GM12864 (cell line): ENCODE measurements at places on chromosomes 5 and 9.

- no peak for DNase-seq
Observed at GRCh38 chr5:112226215-112226614, 192.9 kb downstream of the EPB41L4A start.

DNA sequence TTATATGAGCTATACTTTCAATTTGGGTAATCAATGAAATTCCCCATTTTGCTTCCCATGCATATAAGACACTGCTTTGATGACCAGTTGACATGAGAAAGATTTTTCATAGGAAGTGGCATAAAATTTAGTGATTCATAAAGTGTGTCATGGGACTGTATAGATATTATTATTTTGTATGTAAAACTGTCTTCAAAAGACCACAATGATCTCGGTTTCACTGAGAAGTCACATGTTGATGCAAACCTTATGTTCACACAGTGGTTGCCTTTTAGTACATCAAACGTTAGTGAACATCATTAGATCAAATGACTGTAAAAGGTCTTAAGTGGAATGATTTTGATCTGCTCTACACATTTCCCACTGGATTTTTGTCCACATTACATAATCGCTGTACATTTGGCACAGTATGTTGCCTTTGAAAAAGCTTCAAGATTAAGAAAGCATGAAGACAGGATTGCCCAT, 349.2 kb upstream of the MEF2C start:
- DNase-seq = peak; percentile 89

DNA sequence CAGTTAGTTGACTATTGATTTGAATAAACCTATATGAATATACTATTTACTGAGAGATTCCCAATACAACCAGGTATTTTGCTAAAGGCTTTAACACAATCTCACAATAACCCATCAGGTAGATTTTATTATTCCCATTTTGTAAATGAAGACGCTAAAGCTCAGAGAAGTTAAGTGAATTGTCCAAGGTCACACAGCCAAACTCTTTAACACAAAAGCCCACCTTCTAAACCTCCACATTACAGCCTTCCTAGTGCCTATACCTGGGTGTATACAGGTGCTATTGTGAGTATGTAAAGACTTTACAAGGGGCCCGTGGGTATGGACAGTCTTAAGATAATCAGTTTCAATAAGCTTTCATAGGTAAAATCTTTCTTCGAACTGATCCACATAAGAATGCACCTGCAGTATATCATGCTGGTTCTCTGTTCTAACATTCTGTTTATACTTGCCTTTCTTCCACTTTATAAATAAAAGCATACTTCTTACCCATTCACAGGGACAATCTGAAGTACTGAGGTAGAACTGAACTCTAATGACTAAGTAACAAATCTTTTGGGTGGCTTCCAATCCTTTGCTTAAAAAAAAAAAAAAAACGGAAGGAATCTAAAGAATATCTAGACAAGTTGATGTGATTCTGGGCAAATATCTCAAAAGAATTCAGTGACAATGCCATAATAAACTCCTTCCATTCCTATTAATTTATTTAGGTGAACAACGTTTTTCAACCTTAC, 59.1 kb downstream of the PJA2 start:
- DNase-seq = no peak

DNA sequence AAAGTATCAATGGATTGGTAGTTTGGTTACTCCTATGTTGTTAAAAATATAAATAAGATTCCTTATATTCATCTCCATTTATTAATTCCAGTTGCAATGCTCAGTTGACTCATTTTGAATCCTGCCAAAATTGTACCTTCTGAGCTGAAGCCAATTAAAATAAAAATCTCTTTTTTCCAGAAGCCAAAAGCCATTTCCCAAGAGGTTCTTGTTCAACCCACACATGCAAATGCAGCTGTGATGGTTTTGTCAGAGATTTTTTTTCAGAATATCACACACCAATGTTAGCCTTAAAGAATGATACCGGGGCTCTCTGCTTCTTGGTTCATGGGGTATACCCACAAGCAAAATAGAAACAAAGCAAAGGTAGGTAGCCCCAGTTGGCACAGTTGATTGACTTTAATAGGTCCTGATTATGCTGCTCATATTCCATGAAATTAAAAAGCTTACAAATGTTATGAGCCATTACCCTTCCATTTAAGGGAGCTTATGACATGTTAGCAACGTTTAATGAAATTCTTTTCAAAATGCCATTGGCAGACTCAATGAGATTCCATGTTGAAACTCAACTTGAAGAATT, 208.0 kb downstream of the SGCD start:
- no peak for DNase-seq

GRCh38 chr9:4061717-4062116, 238.2 kb downstream of the GLIS3 start:
- DNase-seq = no peak

DNA sequence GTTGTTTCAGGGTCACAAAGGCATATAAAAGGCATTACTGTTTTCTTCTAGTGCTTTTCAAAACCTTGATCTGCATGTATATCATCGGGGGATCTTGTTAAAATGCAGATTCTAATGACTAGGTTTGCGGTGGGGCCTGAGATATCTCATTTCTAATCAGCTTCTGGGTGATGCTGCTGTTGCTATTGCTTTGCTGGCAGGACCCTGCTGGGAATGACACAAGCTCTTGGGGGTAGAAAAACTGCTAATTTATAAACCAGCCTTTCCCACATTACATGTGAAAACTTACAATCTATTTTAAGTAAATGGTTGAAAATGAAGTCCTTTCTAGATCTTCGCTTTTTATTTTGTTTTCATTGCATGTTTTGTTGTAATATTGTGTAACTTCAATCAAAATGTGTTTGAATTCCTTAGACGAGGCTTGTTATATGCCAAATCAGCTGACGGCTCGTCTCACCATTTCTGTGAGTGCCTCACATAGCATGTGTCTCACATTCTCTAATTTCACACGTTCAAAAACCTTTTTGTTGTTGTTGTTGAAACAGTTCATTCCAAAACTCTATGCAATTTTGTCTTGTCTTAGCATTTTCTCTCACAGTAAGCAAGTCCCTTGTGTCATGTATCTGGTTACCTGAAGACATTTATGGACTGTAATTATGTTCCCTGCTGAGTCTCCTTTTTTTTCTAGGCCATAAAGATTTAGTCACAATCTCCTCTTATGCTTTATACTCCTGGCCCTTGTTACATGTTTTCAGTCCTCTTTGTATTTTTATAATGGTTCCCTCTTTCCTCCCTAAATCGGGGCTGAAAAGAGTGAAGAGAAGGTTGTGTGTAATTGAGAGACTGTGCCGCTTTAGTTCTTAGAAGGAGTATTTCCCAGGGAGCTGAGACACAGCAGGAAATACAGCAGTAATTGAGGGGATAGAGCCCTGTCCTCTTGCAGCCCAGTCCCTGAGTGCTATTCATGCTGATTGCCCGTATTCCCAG, 521.0 kb upstream of the SEMA6A start:
- no peak for DNase-seq

DNA sequence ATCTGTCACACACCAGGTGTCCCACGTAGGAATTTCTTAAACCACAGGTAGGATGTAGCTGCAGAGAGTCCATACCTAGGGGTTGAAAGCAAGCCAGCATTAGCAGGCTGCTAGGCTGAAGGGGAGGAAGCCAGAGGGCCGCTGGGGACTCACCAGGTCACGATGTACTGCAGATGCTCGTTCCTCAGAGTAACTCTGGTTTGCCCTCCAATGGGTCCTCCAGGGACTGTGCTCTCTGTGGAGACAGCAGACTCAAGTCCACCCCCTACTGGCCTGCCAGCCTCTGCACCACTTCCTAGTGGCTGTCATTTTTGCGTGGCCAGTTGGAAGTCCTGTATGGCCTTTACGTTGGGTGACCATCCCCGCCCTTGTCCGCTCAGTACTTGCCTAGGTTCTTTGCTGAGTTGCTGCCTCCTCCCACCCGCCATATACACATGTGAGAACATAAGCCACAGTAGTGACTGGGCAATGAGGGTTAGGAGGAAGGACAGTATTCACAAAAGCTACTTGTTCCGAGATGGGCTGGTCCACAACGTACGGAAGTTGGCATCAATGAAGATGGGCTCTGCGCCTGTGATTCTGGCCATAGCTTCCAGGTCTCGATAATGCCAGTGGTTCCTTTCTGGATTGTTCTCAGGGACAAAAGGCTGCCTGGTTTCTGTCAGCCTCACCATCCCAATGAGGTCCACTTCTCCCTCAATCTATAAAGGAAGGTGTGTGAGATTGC, 4.1 kb downstream of the RPL7A start:
- DNase-seq = no peak

- DNase-seq = no peak
Observed at GRCh38 chr9:37295796-37296195, 126.7 kb upstream of the GRHPR start.

DNA sequence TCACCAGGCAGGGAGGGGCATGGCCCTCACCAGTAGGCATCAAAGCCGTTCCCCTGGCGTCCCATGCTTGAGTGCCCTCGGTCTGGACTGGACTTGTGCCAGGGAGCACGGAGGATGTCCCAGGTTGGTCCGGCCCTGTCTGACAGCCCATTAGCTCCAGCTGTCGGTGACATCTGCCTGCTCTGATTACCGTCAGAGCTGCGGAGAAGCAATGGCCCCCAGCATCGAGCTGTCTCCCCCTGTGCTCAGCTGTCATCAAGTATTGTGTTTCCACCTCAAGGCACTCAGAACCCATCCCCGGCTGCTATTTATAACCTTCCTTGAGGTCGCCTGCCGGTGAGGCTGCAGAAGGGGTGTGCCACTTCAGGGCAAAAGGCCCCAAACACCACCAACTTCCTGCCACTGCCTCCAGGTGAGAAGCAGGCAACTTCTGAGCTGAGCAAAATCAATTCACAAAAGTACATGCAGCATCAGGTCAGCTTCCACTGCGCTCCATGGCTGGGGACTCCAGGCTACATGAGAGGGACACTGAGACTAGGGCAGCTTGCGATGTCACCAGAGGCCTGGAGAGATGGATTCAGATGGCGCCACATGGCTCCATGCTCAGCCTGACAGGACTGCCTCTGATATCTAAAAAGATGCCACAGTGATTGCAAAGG, 142.7 kb downstream of the C5orf15 start:
- no peak for DNase-seq

DNA sequence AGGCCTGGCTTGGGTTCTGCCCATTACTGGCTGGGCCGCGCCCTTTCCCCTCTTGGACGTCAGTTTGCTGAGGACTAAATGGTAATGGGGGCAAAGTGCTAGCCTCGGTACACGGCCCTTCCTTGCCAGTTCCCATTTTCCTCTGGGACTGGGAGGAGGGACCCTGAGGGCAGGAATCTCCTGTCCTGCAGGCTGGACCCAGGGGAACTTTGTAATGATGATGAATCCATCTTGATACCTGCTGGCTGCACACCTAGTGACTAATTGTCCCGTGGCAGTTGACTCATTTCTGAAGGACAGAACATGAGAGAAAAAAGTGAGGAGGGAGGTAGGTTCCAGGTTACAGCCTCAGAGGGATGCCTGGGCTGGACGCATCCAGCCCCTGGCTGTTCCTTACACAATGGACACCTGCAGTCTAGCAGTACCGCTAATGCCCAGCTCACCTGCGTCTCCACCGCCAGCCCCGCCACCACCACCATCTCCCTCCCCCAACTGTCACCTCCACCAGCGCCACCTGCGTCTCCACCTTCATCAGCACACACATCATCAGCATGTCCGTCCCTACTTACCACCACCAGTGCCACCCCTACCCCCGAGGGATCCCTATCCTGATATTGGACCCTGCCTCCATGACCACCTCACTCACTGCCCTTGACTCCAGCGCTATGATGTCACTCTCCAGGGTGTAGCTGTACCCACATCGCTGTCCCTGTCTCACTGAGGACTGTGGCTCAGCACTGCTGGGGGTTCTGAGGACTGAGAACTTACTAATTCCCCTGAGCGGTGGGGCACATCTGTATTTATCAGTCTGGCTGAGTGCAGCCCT, 4.3 kb downstream of the CDHR2 start:
- DNase-seq = no peak

DNA sequence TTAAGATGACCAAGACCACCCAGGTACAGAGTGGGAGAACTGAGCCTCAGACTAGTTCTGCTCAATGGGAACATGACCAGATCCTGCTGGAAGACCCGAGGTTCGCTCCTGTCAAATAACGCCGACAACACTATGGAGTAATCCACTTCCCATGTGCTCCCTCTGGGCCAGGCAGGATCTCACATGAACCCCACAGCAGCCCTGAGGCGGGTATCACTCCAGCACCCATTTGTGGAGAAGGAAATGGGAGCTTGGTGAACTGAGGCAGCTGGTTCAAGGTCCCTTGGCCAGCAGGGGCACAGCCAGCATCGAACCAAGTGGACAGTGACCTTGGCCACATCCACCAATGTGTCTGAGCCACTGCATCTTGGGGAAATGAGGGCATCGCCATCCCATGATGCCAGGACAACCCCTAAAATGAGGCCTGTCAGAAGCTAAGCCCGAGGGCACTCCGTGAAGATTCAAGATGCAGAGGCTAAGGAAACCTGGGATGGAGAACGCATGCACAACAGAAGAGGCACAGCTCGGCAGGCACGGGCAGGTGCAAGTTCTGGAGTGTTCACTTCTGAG, 8.5 kb downstream of the ANKS6 start:
- DNase-seq = no peak

DNA sequence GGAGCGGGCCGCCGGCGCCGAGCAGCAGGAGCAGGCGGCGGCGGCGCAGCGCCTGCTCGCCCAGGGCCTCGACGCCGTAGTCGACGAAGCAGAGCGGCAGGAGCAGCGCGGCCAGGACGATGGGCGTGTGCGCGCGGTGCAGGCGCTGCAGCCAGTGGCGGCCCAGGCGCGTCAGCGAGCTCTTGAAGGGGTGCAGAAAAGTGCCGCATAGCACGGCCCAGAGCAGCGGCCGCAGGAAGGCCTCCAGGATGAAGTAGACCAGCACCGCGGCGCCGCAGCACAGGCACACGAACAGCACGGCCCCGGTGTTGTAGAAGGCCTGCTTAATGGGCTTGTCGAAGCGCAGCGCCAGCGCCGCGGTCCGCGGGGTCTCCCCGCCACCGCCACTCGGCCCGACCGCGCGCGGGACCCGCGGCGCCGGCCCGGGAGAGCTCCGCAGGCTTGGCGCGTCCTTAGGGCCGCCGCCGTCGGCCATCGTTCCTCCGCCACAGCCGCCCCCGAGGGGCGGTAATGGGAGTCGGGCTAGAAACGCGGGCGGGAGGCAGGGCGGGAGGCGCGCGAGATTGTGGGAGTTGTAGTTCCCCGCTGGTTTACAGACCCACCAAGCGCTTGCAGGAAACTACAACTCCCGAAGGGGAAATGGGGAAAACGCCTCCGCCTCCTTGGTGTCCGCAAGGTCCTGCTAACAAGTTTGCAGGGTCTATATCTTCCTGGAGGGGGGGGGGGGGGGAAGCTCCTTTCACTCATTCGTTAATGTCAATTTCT, at the start of gene TMEM245:
TMEM245 (minus strand) TSS at position 509 of the 765 bp plus-strand sequence; CDS start at position 475, 34 bp downstream.
- DNase-seq = peak; percentile 99

DNA sequence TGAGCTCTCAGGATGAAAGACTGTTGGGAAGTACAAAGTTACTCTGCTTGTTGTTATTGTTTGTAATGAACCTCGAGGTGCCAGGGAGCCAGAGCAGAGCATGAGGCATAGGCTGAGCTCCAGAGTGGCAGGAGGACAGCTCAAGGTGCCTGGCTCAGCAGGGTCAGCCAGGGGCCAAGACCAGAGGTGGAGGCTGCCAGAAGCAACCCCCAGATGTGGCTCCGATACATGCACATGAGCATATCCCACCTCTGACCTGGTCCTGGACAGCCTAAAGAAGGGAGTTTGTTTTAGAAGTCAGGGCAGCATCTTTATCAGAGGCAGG, 105.6 kb downstream of the PSD2 start:
- no peak for DNase-seq
